Natural killer cell treated with Interleukin-12 subunit alpha and Interleukin-12 subunit beta and Interleukin-15 and Interleukin-18, amount 100 ng/mL, for 72 hours (primary cell): ENCODE measurements at places on chromosomes 11 and 22.

- DNase-seq = no peak
Measured at GRCh38 chr11:86062719-86063118, 6.2 kb downstream of the PICALM start.

DNA sequence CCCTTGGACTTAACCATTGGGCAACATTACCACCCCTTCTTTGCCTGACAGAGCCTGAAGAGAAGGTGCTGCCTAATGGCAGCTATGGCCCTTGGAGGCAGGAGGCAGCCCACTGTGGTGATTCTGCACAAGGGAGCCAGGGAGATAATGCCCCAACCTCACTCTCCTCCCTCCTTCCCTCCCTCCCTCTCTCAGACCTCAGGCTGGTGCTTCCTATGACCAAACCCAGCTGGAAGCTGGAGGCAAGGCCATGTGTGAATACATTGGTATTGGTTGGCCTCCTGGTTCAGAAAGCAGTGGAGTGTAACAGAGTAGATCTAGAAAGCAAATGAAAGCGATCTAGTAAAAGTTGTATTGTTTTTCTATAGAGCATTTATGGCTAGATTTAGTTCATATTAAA, 233.1 kb downstream of the CSNK2A3 start:
- no peak for DNase-seq

GRCh38 chr11:117187799-117188481, 9.4 kb downstream of the SIDT2 start:
- no peak for DNase-seq

GRCh38 chr11:62925308-62925707, 4.1 kb upstream of the CHRM1 start:
- DNase-seq = no peak

DNA sequence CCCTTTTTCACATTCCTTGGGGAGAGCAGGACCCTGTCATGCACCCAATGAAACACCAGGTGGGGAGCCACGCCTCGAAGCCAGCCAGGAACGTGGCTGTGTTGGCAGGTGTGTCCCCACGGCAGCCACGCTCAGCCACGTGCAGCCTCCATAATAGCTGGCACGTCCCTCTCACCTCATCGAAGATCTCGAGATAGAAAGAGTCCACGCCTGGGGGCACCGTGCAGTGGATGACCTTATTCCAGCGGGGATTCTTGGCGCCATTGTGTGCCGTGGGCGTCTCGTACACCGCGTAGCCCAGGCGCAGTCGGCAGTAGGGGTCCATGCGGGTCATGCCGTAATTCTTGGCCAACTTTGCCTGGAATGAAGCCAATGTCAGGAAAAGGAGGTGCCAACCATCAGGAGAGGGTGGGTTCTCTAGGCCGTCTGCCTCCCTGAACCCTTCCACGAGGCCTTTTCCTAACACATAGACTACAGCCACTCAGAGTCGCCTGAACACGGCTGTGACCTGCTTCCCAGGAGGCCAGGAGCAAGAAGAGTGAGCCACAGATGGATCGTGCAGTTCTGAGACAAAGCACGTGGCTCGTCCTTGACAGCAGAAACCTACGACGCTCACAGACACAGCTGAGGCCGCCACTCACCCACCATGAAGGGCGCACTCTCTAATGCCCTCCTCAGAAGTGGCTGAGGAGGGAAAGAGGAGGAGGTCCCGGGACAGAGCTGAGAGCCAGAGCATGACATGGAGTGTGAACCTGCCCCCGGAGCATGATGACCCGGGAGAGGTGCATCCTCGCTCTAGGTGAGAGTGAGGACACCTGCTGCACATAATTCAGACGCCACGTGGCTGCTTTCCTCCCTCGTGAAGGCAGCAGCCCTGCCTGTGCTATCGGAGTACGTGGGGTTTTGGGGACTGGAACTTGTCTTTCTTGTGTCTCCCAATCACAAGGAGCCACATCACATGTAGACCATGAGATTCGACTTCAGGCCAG, 19.1 kb downstream of the TOLLIP start:
- DNase-seq = peak; percentile 44

GRCh38 chr11:16791191-16791961, 52.9 kb downstream of the C11orf58 start:
- no peak for DNase-seq

DNA sequence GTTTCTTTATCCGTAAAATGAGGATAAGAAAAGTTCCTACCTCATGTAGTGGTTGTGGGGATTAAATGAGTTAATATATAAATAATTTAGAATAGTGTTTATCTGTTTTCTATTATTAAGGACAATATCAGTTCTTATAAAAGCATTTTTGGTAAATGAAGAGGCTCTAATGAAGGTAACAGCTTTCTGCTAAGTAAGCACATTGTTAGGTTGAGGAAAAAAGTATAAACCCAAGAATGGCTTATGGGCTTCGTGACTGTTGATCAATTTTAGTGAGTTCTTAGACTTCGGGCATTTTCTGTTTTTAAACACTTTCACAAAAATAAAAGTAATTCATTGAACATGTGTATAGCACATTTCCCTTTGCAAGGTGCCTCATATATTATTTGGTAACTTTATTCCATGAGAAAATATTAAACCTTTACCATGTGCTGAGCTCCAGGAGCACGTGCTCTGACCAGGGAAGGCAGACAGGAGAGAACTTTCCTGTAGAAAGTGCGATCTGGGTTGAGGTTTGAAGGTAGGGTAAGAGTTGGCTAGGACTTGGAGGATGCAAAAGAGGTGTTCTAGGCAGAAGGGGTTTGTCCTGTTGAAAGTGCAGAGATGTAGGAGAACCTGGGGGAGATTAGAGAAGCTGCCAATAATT, 11.3 kb upstream of the OR9Q2 start:
- no peak for DNase-seq

GRCh38 chr11:123473941-123474677, 44.0 kb downstream of the GRAMD1B start:
- no peak for DNase-seq

DNA sequence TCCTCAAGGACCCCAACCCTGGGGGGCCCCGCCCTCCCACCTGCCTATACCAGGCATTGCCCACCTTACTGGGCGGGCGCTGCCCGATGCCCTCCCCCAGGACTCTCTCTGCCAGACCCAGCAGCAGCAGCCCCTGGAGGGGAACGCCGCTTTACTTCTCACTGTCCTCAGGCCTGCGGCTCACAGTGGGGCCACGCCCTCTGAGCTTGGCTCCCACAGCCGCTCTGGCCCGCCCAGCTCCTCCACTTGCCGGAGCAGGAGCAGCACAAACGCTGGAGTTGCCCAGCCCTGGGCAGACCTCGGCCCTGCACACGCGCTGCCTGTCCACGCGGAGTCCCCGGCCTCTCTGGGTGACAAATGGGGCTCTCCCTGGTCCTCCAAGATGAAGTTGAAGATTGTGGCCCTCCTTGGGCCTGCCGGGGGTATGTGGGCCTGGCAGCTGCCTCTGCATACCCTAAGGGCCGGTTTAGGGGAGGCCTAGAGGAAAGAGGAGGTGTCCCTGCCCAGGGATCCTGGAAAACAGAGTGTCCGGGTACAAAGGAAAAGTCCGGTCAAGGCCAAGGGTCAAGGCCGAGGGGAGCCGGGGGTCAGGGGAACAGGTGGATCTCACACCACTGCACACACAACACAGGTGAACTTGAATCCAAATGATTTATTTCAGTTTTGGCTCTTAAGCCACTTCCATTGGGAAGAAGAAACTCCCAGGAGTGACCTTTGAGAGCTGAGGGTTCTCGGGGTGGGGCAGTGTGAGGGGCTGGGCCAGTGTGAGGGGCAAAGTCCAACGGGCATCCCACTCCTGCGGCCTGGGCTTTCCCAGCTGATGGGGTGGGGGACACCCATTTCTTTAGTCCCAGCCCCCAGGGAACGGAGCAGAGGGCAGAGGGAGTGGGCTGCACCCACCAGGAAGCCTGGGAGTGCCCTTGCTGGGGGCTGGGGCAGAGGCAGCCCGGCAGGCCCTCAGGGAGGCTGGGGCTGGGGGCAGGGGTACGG, 674 bp upstream of the BAIAP2L2 start:
- DNase-seq = no peak

- DNase-seq = no peak
Measured at GRCh38 chr11:23078289-23078971, 218.2 kb upstream of the CCDC179 start.

DNA sequence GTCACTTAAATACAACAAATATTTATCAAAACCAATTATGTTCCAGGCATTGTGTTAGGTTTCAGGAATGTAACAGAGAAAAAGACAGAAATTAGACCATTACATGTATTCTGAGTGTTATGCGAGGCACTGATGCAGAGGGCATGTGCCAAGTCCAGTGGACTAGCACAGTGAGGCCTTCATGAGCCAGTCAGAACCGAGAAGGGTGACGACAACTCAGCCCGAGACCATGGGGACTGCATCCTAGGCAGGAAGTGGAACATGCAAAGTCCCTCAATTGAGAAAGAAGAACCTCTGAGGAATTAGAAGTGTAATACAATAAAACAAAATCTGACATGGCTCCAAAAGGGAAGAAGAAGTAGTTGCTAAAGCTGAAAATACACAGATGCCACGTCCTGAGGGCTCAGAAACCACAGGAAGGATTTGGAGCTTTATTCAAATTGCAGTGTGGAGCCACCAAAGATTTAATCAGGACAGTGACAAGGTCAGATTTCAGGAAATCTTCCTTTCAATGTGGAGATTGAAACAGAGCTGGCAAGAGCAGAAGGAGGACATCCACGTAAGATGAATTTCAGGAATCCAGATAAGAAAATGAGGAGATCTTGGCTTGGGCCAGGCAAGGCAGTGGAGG, 529.6 kb downstream of the NTM start:
- no peak for DNase-seq

DNA sequence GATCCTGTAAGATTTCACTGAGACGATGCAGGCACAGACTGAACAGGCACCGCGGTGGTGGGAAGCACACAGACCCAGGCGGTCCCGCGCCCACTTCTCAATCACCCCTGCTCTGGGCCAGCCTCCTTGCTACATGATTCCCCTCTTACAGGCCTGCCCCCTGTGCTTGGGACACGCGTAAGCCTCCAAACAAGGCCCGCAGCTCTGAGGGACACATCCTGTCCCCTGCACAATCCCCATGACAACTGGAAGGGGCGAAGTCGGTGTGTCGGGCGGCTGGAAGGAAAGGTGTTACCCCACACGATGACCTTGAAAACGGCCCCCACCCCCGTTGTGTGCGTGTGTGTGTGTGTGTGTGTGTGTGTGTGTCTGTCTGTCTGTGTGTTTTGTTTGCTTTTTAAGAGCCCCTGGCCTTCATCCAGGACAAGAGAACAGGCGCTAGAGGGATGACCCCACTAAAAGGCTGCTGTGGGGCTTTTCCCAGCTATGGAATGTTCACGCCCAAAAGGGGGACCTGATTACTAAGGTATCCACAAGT, 13.1 kb downstream of the CELSR1 start:
- DNase-seq = no peak

DNA sequence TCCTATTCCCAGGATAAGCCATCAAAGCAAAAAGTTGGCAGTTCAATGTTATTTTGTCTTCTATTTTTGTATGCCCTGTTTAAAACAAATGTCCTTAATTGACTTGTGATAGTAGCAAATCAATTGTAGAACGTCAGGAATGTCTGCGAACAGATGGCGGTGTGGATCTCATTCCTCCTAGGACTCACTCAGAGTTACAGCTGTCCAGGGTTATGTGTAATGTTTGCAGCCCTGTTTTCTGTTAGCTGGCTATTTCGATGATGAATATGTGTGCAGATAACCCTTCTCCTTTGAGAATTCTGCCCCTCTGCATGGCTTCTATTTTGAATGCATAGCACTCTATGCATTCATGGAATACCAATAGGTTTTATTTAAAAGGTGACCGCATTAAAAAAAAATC, 1248.0 kb upstream of the CNTN5 start:
- DNase-seq = no peak

- DNase-seq = no peak
Measured at GRCh38 chr11:9214765-9215164, 50.4 kb downstream of the DENND5A start.

GRCh38 chr11:71488681-71489270, 35.8 kb downstream of the NADSYN1 start:
- no peak for DNase-seq

- DNase-seq = no peak
Measured at GRCh38 chr11:10572533-10572932, 4.1 kb upstream of the LYVE1 start.

DNA sequence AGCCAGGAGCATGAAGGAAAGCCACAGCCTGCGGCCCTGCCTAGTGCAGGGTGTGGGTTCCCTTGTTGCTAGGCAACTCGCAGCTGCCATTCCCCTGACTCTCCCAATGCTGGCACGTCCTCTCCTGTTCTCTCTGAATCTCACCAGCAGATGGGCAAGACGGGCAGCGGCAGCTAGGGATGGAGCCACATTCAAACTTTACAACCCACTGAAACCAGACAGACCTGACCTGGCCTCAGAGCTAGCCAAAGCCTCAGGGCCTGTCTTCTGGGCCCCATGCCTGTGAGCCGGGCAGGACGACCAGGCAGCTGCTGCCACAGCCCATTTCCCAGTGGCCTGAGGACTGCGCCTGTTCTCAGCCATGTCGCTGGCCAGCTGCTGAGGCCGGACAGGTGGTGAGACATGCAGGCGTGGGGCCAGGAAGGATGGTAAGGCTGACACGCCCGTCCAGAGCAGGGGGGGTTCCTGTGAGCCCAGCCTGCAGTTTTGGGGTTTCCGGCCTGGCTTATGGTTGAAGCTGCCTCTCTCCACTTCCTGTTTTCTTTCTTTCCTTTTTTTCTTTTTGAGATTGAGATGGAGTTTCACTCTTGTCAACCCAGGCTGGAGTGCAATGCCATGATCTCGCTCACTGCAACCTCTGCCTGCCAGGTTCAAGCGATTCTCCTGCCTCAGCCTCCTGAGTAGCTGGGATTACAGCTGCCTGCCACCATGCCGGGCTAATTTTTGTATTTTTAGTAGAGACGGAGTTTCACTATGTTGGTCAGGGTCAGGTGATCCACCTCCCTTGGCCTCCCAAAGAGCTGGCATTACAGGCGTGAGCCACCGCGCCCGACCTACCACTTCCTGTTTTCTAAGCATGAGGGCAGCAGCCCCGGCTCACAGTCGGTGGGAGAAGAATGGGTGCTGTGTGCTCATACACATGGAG, 4.1 kb downstream of the SUN2 start:
- peak; percentile 84 for DNase-seq

- no peak for DNase-seq
Measured at GRCh38 chr11:102802341-102802740, 4.4 kb upstream of the MMP1 start.

DNA sequence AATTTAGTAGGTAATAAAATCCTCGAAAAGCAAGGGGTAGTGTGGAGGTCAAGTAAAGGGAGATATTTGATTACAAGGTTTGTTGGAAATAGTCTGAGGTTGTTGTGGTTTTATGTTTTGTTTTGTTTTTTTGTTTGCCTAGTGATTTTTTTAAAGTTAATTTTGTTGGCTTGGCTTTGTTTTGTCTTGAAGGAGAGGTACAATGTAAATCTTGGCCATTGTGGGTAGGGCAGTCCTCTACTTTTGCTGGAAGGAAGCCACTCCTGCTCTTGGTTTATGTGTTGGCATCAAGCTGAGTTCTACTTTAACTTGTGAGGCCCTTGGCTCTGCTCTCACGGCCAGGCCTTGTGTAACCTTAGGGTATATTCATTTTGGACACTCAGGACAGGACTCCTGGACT, 3.2 kb downstream of the AMOTL1 start:
- no peak for DNase-seq
